Uterus (tissue), 4 donors: ENCODE measurements at places on chromosomes 7 and 10.

GRCh38 chr10:6650586-6650985 lies 70.5 kb upstream of the PRKCQ start:
- no peak for DNase-seq

- DNase-seq, result no peak
These were observed 61.7 kb downstream of the PALD1 start for GRCh38 chr10:70540089-70540788.

DNA sequence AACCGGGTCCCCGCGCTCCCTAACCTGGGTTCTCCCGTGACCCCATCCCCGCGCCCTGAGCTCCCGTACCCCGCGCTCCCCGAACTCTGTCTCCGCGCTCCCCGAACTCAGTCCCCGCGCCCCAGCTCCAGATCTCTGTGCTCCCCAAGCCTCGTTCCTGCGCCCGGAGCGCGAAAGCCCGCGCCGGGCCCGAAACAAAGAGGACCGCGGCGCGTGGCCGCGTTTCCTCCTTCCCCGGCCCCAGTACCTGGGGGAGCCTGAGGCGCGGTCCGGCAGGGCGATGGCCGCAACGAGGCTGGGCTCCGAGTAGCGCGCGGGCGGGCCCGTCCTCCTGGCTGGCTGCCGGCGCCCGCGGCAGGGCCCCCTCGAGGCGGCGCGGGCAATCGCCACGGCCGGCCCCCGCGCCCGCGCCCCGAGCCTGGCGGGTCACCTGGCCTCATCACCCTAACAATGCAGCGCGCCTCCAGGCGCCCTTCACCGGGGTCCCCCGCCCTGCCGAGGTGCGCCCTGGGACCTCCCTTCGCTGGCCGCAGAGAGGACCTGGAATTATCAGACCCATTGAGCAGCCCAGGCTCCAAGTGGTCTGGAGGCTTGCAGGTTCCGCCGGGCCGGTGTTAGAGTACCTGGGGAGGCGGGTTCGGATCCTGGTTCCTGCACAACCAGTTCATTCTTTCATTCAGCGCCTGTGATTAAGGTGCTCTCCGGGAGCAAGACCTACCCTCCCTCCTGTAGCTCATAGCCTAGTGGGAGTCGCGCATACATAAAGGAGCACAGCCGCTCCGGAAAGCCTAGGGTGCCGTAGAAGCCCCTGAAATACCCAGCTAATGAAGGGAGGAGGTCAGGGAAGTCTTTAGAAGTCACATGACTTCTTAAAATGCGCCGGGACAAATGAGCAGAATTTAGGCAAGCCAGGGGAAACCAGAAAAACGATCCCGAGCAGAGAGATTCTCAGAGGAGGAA lies at the start of gene TNS3:
TSS of gene TNS3 (minus strand) at position 308 of the 960 bp plus-strand sequence. CDS start 142,475 bp downstream, outside the sequence.
- DNase-seq, result peak; percentile 61

DNA sequence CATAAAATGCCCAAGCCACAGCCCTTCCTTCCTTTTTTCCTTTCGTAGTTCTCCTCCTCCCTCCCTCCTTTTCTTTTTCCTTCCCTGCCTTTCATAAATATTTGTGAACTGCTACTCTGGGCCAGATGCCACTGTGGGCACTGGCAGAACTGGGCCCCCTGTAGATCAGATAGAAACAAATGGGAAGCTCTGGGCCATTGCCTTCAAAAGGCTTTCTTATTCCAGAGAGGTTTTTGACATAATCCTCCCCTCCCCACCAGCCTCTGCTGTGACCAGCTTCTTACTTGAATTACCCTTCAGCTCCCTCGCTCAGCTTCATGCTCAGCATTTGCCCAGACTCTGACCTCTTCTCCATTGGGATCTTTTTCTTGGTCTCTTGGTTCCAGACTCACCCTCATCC lies 886.8 kb downstream of the LRMDA start:
- no peak for DNase-seq
